ENCODE measurements at places on chromosomes 7 and 10.

GRCh38 chr7:11221984-11222383, 248.3 kb downstream of the PHF14 start:
- DNase-seq = no peak

- DNase-seq = no peak
Observed at GRCh38 chr7:26556061-26556881, 264.6 kb downstream of the SNX10 start.

DNA sequence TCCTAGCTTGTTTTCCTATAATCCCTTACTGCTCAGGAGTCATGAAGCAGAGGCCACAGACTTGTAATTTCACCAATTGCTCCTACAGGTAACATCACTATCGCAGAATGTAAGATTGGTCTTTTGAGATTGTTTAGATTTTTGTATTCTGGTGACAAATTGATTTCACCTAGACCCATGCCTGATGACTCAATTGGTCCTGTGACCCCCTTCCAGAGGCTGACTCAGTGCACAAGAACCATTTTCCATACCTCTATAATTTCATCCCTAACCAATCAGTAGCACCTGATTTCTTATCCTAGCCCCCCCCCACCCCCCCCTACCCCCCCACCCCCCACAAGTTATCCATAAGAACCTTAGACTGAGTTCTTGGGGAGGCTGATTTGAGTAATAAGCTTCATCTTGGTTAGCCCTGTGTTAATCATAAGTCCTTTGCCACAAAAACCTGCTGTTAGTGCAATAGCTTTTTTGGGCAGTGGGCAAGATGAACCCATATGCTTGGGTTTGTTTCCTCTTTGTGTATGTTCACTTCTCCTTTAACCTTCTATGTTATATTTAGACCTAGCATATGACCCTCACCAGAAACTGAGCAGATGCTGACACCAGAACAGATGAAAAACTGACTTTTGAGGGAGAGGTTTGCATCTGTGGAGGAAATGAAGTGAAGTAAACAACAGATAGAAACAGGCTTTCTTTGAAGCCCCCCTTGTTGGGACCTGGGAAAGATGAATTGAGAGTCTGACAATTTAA, 187.1 kb downstream of the KIF20B start:
- DNase-seq = no peak

DNA sequence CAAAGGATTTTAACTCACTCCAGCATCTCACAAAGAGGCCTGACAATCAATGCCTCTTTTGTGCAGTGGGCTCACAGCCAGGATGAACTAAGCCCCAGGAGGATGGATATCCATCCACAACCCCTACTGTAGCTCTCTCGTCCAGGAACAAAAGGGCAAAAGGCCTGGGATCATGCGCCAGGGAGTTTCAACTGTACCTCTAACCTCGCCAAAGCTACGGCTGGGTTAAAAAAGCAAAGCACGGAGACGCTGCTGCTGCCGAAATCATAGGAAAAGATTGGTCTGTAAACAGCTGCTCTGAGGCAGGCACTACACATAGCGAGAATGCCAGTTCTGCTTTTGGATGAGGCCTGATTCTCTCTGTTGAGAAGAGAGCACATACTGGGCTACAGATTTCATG, 32.1 kb downstream of the VSTM4 start:
- DNase-seq = no peak

DNA sequence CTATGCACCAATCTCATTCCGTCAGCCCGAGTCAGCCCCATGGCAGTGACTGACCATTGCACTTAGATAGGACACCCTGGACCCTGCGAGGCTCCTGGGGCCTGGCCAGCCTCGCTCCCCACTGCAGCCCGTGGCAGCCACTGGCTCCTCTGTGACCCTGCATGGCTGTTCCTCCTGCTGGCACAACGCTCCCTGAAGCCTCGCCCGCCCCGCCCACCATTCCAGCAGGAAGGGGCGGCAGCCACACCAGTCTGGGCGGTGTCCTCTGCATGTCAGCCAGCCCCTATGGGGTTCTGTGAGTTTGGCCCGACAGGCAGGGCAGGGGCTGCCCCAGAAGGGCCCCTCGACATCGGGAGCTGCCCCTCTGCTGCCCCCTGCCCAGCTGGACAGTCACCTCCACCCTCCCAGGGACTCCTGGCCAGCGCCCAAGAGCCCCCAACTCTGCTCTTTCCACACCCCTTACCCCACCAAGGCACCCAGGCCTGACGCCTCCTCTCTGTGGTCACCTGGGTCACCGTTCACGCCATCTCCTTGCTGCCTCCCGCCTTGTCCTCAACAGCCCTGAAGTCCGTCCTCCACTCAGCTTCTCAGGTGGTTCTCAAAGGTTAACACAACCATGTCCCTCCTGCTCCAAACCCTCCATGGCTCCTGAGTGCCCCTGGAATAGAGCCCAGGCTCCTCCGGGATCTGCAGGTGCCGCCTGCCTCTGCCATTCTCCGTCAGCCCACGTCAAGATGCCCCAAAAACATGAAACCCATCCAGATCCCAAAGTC, 103.5 kb downstream of the MICALL2 start:
- DNase-seq = no peak

DNA sequence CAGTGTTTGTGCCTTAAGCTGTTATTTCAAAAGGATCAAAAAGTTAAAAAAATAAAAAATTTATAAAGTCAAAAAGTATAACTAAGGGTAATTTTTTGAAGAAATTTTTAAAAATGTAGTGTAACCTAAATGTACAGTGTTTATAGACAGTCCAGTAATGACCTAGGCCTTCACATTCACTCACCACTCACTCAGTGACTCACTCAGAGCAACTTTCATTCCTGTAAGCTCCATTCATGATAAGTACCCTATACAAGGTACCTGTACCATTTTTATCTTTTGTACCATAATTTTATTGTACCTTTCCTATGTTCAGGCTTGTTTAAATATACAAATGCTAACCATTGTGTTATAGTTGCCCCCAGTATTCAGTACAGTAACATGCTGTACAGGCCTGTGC, 21.5 kb downstream of the DNAJC9 start:
- DNase-seq = no peak

DNA sequence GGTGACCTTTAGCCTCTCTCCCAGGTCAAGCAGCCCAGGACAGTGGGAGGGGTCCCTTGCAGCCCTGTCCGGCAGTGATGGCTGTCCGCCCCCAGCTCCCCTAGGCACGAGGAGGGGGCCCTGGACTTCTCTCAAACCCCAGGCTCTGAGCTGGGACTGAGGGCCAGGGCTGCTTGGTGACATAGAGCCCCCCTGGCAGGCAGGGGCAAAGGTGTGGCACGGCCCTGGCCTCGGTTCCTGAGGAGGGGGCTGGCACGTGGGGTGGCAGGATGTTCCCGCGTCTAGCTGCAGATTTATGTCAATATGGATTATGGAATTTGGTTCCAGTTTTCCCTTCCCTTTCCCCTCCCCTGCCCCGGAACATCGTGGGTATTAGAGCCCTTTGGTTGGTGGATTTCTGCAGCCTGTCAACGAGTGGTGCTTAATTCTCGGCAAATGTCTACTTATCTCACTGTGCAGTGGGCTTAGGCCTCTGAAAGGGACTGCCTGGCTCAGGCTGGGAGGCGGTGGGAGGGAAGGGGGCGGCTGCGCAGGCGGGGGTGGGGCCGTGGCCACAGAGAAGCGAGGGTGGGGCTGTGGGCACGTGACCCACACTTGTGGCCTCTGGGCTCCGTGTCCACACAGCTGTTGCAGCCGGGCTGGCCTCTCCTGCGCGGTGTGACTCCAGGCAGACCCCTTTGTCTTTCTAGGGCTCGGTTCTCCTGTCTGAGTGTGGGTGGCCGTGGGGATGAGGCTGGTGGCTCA, 19.3 kb downstream of the UNCX start:
- no peak for DNase-seq

- DNase-seq = no peak
Observed at GRCh38 chr10:81036257-81036656, 498.6 kb downstream of the SH2D4B start.

DNA sequence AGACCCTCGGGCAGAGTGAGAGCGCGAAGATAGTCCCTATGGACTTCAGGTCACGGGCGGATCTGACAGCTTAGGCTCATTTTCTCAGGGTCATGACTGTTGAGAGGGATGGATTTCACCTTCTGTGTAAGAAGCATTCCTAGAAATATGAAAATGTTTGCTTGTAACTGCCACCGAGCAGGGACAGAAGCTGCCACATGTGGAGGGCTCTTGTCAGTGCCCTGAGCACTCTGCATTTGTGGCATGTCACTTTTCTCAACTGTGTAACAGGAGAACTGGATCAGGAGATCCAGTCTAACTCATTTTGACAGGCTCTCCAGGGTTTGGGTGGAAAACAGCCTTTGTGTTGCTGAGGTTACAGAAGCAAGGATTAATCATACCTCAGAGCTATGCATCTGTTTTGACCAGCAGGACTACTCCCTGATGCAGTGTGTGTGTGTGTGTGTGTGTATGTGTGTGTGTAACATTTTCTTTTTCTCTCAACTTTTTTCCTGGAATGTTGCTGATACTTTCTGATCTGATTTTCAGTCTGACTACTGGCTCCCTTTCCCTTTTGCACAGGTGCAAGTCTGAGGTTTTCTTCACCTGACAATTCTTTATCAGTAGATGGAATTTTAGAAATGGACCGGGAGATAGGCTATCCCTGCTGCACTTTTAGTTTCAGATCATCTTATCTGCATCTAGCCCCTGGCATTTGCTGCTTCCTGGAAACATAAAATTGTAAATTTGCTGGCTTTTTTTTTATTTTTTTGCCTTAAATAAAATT, 183.3 kb downstream of the STK31 start:
- no peak for DNase-seq

DNA sequence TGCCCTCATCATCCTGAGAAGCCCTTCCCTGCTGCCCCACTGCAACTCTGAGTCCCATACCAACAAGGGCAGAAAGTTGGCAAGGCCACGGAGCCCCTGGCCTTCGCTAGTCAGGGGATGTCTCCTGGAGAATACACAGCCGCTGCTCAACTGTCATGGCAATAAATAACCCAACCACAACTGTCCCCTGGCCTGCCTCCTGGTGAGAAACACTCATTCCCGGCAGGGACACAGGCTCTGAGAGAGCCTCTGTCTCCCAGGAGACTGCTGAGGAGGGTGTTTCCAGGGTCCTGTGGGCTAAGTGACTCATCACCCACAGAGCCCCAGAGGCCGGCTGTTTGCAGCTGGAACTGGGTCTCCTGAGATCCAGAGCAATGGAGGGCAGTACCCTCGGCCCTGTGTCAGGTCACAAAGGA, 354.1 kb downstream of the TNS3 start:
- no peak for DNase-seq

- no peak for DNase-seq
Observed at GRCh38 chr10:64508029-64508661, 986.9 kb downstream of the REEP3 start.

GRCh38 chr10:97650726-97651125, 10.3 kb downstream of the PI4K2A start:
- no peak for DNase-seq

DNA sequence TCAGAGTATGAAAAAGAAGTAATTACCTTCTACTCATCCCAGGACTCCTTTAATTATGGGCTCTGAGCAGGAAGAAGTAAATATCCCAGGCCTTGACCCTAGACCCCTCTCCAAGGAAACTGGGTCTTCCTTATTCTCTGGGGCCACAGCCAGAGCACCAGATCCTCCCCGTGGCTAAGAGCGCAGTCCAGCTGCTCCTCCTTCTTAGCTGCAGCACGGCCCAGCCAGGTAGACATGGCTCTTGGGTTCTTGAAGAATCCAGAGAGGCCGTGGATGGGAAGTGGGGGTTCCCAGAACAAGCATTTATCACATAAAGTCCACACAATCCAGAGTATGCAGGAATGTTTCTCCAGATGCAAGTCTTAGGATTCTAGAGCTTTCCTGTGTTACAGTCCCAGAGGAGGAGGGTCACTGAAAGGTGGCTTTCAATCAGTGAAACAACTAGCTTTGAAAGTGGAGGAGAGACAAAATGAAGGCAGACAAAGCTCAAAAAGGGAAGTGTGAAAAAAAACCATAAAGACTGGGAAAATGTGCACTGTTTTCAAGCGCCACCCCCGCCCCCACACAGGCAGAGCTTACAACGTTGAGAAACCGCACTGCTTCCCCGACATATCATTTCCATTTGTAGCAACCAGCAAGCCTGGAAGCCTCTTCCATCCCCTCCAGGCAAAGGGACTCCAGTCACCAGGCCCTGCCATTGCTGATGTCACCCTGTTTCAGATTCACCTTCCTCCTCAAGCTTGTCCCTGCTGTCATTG, 396.5 kb upstream of the MKI67 start:
- DNase-seq = no peak

GRCh38 chr10:33345236-33345635, 10.8 kb upstream of the NRP1 start:
- DNase-seq = no peak

- no peak for DNase-seq
Observed at GRCh38 chr7:24948739-24949138, 31.2 kb downstream of the OSBPL3 start.

- DNase-seq = no peak
Observed at GRCh38 chr7:16295558-16295957, 125.8 kb downstream of the CRPPA start.

- no peak for DNase-seq
Observed at GRCh38 chr7:30479202-30480120, 877 bp upstream of the NOD1 start.

DNA sequence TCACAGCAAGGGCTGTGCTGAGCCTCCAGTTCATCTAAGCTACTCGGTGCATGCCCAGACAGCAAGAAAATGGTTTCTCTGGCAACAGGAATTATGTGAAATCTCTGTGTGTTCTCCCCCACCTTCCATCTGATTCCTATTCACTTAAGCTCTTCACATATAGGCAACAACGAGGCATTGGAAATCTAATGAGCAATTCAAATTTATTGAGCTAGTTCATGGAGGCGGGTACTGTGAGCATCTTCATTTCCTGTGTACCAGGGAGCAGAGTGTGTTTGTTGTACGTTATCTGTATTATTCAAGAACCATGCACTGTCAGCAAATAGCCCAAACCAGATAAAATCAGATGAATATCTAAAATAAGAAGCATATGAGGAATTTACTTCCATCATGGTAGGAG, 739.1 kb downstream of the MAGI2 start:
- no peak for DNase-seq

DNA sequence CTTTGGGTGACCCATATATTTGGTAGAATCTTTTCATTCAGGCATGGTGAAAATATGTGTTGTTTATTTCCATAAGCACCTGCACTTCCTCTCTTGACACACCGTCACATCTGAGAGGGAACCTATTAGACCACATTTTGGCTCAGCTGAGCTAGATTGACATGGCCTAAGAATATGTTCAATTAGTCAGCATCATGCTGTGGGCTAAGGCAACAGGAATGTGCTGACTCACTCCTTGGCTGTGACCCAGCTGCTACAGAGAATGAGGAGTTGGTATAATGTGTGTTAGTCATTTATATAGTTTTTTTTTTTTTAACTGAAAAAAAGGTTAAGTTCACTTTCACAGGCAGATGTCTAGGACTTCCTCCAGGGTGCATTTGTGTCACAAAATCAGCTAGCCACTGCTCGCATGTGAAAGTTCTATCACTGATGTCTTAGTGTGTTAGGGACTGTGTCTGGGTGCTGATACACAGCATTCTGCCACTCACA, 180.6 kb downstream of the SEMA3E start:
- no peak for DNase-seq

All from cerebellar nuclear complex (tissue), 1 donor.